ENCODE measurements at places on chromosomes 16 and 17.
A peak's percentile ranks its signal among the peaks of the same experiment; 100 is the strongest.

- DNase-seq: no peak
These were observed 5.1 kb upstream of the PITPNM3 start for GRCh38 chr17:6561446-6561845.

- peak; percentile 28 for DNase-seq
These were observed 30.2 kb downstream of the AATF start for GRCh38 chr17:36978810-36979564.

- DNase-seq: no peak
These were observed 29.7 kb downstream of the MGRN1 start for GRCh38 chr16:4654011-4654963.

DNA sequence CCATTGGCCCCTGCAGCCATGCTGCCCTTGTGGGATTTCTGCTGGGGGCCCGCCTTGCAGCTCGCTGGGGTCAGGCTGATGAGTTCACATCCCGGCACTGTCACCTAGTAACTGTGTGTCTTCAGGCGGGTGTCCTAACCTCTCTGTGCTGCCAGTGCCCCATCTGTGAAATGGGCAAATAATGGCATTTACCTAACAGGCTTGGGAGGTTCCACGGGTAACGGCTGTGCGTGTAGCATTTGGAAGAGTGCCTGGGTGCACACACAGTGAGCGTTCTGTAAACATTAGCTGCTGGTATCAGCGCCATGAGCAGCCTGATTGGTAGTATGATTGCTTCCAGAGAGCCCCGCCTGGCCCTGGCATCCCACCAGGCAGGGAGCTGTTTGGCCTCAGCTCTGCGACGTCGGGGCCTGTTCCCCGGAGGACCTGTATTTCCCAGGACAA, 167.3 kb upstream of the GSE1 start:
- DNase-seq: no peak

DNA sequence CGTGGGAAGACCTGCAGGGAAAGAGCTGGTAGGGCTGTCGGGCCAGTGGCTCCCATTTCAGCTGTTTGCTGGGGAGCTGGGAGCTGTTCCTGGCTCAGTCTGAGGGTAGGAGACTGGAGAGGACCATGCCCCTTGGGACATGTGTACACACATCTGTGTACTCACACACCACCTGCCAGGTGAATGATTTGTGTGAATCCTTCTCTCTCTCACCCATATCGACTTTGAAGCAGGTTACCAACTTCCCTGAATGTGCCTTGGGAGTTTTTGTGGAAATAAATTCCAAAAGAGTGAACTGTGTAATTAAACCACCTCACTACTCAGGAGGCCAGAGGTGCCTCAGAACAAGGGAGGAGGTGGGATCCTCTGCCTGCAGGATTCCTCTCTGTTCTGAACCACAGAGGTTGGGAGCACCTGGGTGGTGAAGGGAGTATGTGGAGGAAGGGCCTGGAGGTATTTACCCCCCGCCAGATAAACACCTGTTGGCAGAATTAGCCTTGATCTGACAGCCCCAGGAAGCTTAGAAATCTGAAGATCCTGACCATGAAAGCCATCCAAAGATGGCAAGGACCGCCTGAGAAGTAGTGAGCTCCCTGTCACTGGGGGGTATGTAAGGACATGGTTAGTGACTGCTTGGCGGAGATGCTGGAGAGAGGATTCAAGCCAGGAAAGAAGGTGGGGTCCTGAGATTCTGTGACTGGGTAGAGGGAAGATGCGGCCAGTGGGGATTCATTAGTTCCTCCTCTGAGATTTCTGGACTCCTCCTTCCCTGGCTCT, 3.3 kb downstream of the ABCC3 start:
- DNase-seq: no peak

DNA sequence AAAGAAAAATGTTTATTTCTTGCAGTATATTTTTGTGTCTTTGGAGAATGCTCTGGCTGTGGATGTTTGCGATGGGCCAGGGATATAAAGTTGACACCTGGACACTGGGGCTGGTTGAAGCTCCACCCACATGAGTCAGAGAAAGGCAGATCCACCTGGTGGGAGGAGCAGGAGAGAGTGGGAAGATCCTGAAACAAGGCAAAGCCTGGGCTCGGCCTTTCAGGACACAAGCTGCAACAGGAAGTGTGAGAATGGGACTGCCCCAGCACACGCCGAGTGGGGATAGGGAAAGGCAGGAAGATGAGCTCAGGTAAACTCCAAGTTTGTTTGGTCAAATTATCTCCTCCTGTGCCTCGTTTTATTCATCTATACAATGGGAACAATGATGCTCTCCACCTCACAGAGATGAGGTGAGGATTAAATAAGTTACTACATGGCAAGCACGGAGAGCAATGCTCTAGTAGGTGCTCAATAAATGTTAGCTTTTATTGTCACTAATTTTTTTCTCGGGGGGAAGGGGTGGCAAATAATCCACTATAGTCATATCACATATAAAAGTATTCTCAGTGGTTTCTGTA, 21.4 kb upstream of the PITPNM3 start:
- no peak for DNase-seq

GRCh38 chr16:4426021-4426684, 485 bp downstream of the DNAJA3 start:
- DNase-seq: no peak

DNA sequence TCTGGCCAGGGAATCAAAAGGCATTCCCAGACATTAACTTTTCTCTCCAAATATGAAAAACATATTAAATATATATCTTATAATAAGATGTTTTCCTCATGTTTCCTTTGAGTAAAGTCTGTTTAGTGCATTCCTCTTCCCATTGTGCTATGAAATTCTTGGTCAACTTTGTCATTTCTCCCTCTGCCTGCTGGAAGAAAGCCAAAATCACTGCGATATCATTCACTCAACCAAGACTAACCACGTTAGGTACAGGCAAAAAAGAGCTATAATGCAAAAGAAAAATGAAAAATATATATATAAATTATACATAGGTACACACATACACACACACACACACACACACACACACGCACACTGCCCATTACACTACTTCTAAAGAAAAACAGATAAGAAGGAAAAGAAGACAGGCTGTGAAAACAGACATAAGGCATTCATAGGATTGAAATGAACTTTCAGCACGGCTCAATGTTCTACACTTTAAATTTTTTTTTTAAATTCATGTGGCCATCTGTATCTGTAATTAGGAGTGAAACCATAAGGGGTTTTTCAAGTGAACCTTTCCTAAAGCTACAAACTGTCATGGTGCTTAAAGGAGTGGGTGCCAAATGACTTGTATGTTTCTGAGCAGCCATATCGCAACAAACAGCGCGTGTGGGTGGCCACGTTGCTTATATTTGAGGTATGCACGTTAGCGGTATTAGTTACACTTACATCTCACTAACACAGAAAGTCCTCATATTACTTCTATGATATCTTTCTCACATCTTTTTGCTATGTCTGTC, 71.6 kb upstream of the PSMD7 start:
- DNase-seq: no peak

GRCh38 chr17:56847106-56847505, 13.2 kb downstream of the DGKE start:
- DNase-seq: no peak

- no peak for DNase-seq
These were observed 30.7 kb upstream of the MED9 start for GRCh38 chr17:17445925-17446665.

GRCh38 chr16:67964477-67965131, 3.8 kb downstream of the SLC12A4 start:
- DNase-seq: no peak

GRCh38 chr17:81440511-81441244, 45.4 kb downstream of the BAHCC1 start:
- peak; percentile 70 for DNase-seq

GRCh38 chr16:68902003-68902968, 59.0 kb downstream of the TANGO6 start:
- DNase-seq: peak; percentile 7

DNA sequence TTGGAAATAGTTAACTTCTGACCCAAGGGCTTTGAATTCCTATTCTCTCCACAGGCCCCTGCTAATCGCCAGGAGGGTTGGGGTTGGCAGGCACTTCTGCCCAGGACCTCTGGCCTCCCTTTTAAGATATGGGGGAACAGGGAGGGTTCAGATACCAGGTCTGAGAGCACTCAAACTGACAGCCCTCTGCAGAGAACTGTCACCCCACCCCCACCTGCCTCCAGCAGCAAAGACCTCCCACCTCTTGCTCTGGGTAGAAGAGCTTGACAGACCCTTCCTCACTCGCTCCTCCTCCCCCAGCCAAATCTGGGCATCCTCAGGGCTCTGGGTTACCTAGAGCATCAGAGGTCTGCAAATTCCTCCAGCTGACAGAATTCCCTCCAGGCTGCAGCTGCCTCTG, 11.6 kb downstream of the CDH3 start:
- no peak for DNase-seq

- DNase-seq: no peak
These were observed 3.2 kb upstream of the ARHGAP23 start for GRCh38 chr17:38425031-38425430.

- no peak for DNase-seq
These were observed 43.6 kb downstream of the NLRC5 start for GRCh38 chr16:57032931-57033330.

- DNase-seq: no peak
These were observed 49.7 kb downstream of the MARF1 start for GRCh38 chr16:15593235-15593634.

DNA sequence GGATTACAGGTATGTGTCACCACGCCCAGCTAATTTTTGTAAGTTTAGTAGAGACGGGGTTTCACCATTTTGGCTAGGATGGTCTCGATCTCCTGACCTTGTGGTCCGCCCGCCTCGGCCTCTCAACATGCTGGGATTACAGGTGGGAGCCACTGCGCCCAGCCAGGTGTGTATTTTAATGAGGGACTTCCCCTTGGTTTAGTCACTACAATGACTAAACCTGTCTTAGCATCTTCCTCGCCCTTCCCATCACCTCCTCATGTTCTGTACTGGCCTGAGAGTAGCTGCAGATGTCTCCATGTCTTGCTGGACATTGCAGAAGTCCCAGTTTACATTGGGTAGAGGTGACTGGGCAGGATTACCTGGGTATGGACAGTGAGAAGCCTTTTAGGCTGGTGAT, 9.6 kb downstream of the SLC7A6 start:
- no peak for DNase-seq

DNA sequence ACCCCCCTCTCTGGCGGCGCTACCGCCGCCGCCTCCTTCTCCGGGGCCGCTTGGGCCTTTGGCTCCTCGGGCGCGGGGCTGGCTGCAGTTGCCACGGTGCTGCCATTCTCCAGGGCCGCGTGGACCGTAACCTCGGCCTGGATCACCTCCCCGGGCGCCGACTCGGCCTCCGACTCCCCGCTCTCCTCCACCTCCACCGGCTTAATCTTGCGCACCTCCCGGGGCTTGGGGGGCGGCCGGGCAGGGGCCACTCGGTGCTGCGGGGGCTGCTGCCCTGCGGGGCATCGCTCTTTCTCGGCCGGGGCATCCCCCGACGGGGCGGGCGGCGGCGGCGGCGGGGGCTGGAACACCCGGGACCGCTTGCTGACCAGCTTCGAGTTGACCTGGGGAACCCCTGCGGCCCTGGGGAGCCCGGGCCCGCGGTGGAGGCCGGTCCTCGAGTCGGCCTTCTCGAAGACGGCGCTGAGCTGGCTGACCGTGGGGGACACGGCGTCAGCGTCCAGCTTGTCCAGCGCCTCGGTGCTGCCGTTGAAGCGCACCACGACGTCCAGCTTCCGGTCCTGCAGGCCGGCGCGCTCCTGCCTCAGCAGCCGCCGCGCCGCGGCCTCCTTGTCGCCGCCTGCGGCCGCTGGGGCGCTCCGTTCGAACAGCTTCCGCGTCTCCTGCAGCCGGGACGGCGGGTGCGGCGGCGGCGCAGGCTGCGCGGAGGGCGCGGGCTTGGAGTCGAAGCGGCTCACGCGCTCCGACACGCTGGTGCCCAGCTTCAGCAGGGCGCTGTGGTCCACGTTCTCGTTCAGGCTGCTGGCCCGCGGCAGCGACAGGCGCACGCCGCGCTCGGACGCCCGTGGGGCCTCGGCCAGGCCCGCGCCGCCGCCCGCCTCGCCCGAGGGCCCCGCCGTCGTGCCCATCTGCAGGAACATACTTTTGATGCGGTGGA, 792 bp downstream of the PPP1R9B start:
- DNase-seq: peak; percentile 71

GRCh38 chr16:79563921-79564320, 36.6 kb downstream of the MAF start:
- no peak for DNase-seq

- DNase-seq: no peak
These were observed 6.9 kb downstream of the ZACN start for GRCh38 chr17:76085731-76086366.

- DNase-seq: no peak
These were observed 16.4 kb downstream of the GAA start for GRCh38 chr17:80117491-80118401.

DNA sequence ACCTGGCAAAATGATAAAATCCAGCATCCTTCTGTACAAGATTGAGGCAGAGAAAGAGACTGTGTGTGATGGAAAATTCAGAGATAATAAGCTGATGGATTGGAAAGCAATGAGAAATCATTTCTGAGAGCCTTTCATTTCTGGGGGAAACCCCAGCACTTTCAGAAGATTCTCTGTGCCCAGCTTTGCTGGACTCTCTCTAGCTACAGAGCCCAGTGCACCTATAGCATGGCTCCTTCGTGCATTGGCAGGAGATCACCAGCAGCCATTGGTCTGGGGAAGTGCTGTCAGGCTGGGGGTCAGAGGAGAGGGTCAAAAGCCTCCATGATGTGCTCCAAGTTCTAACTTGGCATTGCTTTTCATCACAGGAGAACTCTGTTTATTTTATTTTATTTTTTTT, 259.9 kb downstream of the SOX9 start:
- no peak for DNase-seq

DNA sequence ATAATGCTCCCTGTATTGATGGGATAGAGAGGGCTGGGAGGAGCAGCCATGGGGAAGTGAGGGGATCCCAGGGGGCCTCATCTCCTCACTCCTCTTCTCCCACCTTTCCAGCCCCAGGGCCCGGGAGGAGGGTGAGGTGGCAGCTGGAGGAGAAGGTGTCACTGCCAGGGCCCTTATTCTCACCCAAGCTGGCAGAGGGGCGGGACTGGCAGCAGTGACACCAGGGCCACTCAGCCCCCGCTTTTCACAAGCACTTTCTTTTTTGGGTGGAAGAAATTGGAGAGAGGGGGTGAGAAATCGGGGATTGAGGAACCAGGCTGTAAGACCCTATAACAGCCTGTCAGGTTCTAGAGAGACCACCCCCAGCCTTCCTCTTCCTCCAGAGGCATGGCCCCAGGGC, 2.4 kb upstream of the TBX21 start:
- DNase-seq: no peak

DNA sequence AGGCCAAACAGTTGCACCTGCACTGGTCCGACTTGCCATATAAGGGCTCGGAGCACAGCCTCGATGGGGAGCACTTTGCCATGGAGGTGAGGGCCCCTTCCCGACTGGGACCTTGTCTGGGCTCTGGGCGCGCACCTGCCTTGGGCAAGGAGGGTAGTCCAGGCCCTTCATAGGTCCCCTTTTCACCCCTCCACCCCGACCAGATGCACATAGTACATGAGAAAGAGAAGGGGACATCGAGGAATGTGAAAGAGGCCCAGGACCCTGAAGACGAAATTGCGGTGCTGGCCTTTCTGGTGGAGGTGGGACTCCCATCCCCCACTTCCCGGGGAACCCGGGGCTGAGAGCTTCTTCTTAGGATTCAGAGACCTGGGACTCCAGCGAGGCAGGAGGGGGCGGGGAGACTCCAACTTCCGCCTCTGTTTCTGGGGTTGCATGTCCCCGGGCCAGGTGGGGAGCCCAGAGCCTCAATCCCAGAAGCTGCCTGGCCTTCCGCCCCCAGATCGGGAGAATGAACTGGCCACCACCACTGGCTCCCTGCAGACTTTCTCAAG, 7.8 kb downstream of the CA4 start:
- no peak for DNase-seq

Measured in germinal center (tissue), 1 donor.